ENCODE measurements at places on chromosomes 7 and 10.

DNA sequence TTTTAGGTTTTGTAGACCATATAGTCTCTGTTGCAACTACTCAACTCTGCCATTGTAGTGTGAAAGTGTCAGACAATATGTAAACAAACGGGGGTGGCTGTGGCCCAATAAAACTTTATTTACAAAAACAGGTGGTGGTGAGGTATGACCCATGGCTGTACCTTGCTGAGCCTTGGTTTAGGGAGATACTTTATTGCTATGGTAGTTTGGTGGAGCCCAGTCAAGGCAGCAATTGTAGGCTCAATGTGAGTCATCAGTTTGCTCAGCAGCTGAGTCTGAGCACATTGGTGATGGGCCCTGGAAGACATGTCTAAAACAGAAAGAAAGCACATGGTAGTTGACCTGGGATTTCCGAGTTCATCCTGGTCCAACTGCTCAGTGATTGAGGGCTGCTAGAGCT, 242.5 kb downstream of the REEP3 start:
- no peak for DNase-seq

DNA sequence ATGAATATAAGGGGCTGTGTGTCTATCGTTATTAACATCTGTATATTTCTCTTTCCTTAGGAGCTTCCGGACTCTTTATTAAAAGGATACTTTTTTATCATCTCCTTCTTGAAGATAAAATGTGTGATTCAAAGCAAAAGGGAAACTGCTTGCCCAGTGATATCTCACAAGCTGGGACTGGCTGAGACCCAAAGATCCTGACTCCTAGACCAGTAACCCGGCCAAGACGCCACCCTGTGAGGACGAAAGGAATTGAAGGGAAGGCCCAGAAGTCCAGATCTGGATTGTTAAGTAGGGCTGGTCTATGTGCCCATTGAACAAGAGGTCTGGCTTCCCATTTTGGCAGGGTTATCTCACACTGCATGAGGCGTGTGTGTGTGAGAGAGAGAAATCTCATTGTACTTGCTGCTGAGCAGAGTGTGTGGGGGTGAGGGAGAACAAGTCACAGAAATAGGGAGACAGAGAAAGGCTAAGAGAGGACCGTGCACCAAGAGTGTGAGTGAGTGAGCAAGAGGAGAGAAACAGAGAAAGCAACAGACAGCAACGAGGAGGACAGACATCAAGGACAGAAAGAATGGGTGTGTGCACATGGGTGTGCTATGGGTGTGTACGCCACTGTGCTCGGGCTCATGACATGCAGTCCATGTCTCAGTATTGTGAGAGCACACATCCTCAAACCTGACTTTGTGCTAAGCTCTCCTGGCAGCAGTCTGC, 75.4 kb downstream of the PLXNA4 start:
- no peak for DNase-seq

- DNase-seq = no peak
These were observed 96.8 kb upstream of the DGKB start for GRCh38 chr7:14999331-14999730.

GRCh38 chr7:128035712-128036111, 4.5 kb upstream of the LRRC4 start:
- DNase-seq = no peak

- no peak for DNase-seq
These were observed 686 bp downstream of the AASS start for GRCh38 chr7:122143376-122143750.

DNA sequence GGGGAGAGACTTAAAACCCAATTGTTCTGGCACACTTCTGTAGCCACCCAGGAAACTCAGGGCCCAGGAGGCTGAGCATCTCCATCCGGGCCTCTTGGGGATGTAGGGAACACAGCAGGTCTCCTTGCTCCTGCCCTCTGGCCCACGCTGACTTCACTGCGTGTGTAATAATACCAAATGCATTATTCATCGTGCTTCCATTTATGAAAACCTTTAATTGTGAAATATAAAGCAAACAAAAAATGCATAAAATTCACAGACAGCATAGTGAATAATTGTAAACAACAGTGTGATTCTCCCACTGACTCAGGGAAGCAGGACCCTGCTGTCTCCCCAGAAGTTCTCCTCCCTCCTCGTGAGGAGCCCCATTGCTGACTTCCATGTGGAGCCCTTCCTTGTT, 70.3 kb upstream of the SHH start:
- DNase-seq = no peak

DNA sequence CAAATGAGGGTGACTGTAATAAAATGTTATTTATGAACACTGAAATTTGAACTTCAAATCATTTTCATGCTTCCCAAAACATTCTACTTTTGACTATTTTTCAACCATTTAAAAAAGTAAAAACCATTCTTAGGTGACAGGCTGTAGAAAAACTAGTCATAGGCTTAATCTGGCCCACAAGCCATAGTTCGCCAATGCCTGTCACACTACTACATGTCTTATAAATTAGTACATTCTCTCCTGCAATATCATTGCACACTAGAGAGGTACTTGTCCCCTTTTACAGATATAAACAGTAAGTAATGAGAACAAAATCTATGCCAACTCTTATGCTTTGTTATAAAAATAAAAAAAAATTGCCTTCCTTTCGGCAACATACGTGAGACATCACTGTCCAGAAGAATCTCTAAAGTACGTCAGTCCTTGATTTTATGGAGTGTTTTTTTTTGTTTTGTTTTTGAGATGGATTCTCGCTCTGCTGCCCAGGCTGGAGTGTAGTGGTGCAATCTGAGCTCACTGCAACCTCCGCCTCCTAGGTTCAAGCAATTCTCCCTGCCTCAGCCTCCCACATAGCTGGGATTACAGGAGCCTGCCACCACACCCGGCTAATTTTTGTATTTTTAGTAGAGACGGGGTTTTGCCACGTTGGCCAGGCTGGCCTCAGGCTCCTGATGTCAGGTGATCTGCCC, 23.2 kb downstream of the UPF2 start:
- DNase-seq = no peak

GRCh38 chr7:137879357-137880158, 32.8 kb upstream of the DGKI start:
- no peak for DNase-seq

DNA sequence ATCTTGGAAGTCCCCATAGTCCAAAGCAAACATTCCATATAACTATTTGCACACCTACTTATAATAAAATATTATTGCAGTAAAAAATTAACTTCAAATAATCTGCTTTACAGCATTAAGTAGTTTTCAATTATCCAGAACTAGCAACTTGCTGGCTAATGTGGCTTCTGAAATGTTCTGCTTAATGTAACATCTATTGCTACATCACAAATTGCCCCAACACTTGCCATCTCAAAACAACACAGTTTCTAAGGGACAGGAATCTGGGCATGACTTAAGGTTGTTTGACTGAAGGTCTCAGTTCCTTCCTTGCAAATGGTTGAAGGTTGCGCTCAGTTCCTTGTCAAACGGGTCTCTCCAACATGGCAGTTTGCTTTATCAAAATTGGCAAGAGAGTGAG, 378.5 kb upstream of the SEMA3C start:
- no peak for DNase-seq

DNA sequence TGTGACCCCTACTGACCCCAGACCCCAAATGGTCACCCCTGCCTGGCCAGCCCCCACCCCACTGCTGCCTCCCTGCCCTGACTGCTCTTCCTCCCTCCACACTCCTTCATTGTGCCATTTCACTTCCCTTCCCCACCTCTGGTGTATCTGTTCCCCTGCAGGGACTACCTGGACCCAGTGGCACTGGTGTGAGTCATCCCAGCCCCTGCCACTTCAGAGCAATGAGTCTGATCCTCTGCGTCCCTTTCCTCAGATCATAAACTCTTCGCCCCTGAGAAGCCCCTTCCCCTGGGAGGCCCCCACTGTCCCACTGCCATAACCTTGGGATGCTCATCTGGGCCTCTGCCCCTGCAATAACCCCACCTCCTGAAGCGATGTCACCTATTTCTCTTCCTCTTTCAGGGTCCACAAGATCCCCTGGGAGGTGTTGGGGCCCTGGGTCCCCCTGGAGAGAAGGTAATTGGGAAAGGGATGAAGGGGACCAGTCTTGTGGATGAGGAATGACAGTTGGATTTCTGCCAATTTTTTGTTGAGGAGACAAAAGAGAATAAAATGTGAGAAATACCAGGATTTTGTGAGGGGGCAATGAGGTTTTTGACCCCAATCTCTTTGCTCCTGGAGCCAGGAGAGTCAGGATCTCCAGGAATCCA, 19.1 kb upstream of the VOPP1 start:
- DNase-seq = no peak

GRCh38 chr7:138493535-138493934, 33.5 kb downstream of the TRIM24 start:
- DNase-seq = no peak

GRCh38 chr7:29359482-29360093, 165.0 kb downstream of the CHN2 start:
- DNase-seq = no peak

DNA sequence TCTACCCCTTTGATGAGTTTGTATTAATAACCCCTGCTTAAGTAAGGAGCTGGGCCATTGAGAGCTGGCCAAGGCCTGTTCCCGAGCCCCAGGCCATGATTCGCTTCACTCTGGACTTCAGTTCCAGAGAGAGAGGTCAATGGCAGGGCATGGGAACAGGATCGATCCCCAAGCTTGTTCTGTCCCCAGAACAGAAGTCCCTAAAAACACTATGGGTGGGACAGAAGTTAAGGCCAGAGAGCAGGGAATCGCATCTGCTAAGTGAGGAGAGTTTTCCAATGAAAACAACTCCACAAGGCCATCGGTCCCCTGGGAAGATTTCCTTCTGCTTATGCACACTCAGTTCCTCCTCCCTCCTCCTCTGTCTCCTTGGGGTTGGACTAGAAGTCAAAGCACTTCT, 159.6 kb downstream of the LSM5 start:
- DNase-seq = no peak

DNA sequence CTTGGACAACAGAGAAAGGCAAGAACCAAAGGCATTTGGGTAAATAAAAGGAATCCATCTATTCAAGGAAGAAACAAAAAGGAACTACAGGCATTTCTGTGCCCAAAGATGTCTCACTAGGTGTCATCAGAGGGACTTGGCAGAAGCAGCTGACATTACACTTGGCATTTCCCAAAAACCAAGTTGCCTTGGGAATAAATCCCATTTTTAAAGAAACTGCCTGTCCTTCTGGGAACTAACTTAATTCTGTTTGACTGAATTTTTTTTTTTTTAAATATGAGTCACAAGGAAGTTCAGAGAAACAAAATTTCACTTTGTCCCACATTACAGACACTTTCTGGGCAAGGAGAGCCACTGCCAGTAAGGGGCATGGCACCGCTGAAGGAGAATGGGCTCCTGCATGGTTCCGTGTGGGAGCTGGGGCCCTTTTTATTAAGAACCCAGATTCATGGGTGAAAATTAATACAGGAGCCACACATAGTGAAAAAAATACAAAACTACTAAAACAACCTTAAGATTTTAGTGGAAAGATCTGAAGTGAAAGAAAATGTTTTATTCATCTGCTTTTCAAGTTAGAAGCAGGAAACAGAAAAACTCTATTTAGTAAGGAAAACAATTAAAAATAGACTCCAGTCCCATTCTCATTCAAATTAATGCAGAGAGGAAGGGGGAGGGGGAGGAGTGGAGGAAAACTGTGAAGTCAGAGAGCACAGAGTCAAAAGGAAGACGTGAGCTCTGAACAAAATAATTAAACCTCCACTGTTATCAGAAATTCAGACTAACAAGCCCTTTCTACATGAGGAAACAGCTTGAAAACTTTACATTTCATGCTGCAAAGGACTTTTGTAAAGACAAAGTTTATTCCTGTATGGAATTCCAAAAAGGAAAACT, 118.4 kb upstream of the PDLIM1 start:
- DNase-seq = no peak

DNA sequence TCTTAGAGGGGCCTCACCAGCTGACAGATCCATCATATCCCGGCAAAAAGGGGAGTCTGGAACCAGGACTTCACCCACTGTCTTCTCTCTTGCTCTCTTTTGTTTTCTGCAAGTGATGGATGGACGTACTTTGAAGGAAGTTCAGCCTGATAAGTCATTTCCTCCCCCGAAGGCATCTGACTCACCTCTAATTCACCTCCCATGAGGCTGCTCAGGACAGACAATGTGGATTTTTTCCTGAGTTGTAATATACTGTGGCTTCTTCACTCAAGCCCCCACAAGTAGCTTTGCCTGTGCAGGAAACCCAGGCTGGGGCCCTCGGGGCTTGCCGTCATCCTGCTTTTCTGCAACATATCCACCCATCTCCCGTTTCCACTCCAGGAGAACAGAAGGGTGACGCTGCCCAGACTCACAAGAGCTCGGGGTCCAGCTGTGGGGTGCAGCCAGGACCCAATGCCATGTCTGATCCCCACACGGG, 70.4 kb downstream of the ASB13 start:
- DNase-seq = no peak

- no peak for DNase-seq
These were observed 44.7 kb upstream of the PITRM1 start for GRCh38 chr10:3217301-3217700.

- no peak for DNase-seq
These were observed 23.2 kb downstream of the GPR141 start for GRCh38 chr7:37706804-37707203.

GRCh38 chr7:90111-91063, 102.0 kb upstream of the FAM20C start:
- no peak for DNase-seq

- no peak for DNase-seq
These were observed 14.2 kb downstream of the PDLIM1 start for GRCh38 chr10:95276367-95277200.

DNA sequence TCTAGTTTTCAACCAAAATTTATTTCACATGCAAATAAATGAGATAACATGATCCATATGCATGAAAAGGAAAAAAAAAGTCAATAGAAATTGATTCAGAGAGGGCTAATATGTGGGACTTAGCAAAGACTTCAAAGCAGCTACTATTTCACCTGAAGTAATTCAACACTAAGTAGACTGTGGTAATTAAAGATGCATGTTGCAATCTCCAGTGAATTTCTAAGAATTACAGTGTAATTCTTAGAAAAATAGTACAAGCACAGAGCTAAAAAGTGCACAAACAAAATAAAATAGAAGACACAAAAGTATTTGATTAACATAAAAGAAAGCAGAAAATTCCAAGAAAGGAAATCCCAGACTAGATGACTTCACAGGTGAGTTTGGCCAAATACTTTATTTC, 25.7 kb downstream of the GPR22 start:
- no peak for DNase-seq

GRCh38 chr10:21195252-21195651, 298.1 kb upstream of the NEBL start:
- DNase-seq = no peak

DNA sequence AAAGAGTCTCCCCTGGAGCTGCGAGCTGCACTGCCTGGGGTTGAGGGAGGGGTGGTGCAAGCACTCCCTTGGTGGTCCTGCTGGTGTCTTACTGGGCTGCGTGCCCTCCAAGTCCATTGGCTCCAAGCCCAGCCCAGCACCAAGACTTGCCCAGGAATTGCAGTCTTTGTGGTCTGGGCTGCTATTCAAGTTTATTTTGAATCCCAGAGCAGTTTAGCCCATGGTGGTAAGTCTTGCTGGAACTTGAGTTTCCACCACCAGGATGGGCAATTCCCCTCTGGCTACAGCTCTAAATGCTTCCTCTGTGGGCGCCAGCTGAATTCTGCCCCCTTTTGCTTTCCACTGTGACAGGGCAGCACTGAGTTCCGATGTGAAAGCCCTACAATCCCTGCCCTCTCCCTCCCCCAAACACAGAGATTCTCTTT, 25.1 kb downstream of the GALNT11 start:
- DNase-seq = no peak

Data from stimulated activated CD8-positive, alpha-beta memory T cell treated with anti-CD3 and anti-CD28 coated beads, Interleukin-2, amount 100 ng/mL, for 48 hours (primary cell).